ENCODE measurements at places on chromosomes 1 and 21.

- no peak for DNase-seq
These were observed 388.7 kb downstream of the RPS6KC1 start for GRCh38 chr1:213439703-213440102.

- no peak for DNase-seq
These were observed 166.1 kb downstream of the PLA2G4A start for GRCh38 chr1:186994897-186995296.

DNA sequence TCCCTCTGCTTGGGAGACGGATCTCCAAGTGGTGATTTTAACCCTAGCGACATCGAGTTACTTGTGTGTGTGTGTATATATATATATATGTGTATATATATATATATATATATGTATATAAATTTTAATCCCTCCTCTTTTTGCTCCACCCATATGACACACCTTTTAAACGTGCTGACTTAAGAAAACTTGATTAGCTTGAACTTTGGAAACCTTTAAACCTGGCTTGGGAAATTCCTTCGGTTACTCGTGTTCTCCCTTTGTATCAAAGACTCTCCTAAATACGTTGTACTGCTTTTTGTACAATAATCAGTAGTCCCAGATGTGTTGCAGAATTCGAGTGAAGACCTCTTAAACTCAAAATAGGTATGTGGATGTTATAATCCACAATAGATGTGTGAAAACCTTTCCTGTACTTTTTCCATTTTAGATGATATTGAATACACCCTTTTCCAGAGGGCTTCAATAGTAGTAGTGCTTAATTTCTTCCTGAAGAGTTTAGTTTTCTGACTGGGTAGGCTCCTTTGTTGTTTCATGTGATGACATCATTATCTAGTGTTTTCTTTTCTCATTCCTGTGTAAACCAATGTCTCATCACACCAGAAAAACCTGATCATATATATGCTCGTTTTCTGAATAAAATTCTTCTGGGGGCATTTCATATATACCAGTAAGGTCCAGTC is 1.4 kb downstream of the RNF11 start:
- no peak for DNase-seq

GRCh38 chr1:245062741-245063305 is 92.0 kb upstream of the KIF26B start:
- no peak for DNase-seq

DNA sequence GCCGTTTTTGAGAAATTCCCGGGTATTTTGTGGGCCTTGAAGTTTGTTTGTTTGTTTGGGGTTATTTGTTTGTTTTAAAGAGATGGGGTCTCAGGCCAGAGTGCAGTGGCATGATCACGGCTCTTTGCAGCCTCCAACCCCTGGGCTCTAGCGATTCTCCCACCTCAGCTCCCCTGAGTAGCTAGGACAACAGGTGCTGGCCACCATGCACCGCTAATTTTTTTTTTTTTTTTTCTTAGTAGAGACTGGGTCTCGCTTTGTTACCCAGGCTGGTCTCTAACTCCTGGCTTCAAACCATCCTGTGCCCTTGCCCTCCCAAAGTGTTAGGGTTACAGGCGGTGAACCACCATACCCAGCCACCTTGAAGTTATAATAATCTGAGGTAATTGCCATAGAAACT is 2.0 kb downstream of the CHTOP start:
- DNase-seq, result no peak

DNA sequence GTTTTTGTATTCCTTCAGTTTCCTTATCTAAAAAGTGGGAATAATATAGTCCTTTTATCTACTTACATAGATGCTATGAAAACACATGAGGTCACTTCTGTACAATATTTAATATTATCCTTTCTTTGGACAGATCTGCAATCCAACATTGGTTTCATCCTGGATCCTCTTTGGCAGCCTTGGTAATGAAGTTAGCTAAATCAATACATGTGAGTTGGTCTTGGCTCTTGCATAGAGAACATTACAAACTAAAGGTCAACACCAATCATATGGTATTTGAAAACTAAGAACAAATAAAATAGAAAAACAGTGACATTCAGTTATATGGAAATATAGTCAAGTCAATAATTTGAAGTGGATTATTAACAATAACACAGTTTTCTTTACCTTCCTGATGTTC is 3.2 kb upstream of the EDEM3 start:
- no peak for DNase-seq

- DNase-seq, result no peak
These were observed 600.5 kb downstream of the LTN1 start for GRCh38 chr21:28391938-28392849.

GRCh38 chr1:35069746-35070145 is 9.4 kb upstream of the ZMYM1 start:
- no peak for DNase-seq

GRCh38 chr1:236107121-236107907 is 35.0 kb upstream of the GPR137B start:
- DNase-seq, result no peak

- no peak for DNase-seq
These were observed 7.3 kb downstream of the GSTM5 start for GRCh38 chr1:109719337-109719837.

GRCh38 chr21:44822484-44823178 is 4.8 kb upstream of the SUMO3 start:
- DNase-seq, result no peak

DNA sequence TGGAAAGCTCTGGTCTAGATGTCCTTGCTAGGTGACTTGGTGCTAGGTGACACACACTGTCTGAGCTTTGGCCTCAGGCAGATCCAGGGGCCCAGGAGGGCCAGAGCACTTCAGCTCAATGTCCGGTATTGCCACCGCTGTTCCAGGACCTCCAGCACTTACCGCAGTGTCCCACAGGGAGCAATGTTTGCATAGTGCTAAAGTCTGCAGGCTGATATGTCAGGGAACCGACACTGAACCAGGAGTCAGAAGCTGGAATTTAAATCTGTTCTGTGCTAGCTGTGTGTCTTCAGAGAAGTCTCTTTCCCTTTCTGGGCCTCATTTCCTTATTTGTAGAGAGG is 19.3 kb downstream of the DHCR24 start:
- no peak for DNase-seq

- DNase-seq, result no peak
These were observed 488 bp downstream of the FAM78B start for GRCh38 chr1:166166329-166166697.

DNA sequence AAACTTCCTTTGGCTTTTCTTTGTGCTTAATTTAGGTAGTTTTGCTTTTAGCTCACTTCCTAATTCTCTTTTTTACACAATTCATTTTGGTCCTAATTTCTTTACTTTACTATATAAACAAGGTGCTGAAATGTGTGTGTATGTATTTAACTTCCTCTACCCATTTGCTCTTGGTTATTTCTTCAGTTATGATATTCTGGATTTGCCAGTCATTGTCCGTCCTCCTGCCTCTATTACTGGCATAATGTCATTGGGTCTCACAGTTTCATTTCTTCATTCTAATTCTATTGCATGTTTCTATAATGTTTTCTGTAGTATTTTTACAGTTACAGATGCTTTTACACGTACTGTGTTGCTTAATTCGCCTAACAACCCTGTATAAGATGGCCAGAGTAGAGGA is 96.2 kb downstream of the ZMYM4 start:
- DNase-seq, result no peak

GRCh38 chr1:207752456-207752998 is 673 bp downstream of the CD46 start:
- DNase-seq, result no peak

GRCh38 chr1:167202049-167202448 is 18.6 kb upstream of the POU2F1 start:
- DNase-seq, result no peak

GRCh38 chr1:41333146-41333784 is 28.0 kb upstream of the FOXO6 start:
- no peak for DNase-seq

DNA sequence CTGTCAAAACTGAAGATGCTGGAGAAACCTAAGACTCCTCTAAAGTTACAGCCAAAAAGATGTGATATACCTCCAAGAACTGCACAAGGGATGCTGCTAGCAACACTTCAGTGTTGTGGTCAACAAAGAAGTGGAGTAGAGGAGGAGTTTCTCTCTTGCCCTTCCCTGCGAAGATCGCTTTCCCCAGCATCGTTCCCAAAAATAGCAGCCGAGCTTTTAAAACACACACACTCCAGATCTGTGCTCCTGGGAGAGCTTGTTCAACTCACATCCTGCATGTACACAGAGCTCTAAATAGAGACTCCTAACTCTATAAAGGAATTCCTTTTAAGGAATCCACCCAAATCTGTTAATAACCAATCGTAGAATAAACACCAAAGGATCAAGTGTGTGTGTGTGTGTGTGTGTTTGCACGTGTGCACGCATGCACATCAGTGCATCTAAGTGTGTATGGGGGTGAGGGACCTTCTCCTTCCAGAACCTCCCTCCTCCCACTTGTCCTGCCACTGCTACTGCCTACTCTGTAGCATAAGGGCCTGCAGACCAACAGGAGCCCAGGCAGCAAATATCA is 58.5 kb downstream of the PSMG1 start:
- no peak for DNase-seq

Data from stimulated activated CD8-positive, alpha-beta memory T cell treated with anti-CD3 and anti-CD28 coated beads, Interleukin-4, amount 100 ng/mL, for 1 hour (primary cell).